Uterus (tissue), 4 donors: ENCODE measurements at places on chromosomes 5 and 9. TPM values are rescaled to one million over a fixed set of nuclear protein-coding genes. Genes with fewer than 3 reads are reported as not detected.

The FGF18 gene
- total RNA-seq: not detected

The THG1L gene
- total RNA-seq: 6.5 TPM

The FBP2 gene
- total RNA-seq: not detected

GRCh38 chr9:116112236-116112635 lies 41.4 kb upstream of the PAPPA start:
- no peak for DNase-seq
- H3K4me3 ChIP-seq: no peak overlapping the region
- no peaks in the 10 kb centered on the region for H3K36me3 ChIP-seq
- no peaks in the 10 kb centered on the region for H3K4me1 ChIP-seq
- H3K27ac ChIP-seq: no peak overlapping the region

The PCDHGB2 gene
- total RNA-seq: 5.9 TPM

The C1QTNF2 gene
- total RNA-seq: 3.2 TPM

The SYNPO gene
- total RNA-seq: 11.5 TPM

- H3K4me1 ChIP-seq: no peaks in the 10 kb centered on the region
- H3K4me3 ChIP-seq: no peak overlapping the region
- no peak overlapping the region for H3K27ac ChIP-seq
- DNase-seq: no peak
- H3K27me3 ChIP-seq: no peaks in the 10 kb centered on the region
- H3K36me3 ChIP-seq: no peaks in the 10 kb centered on the region
These were observed 131.3 kb downstream of the GABBR2 start for GRCh38 chr9:98577446-98577845.

- no peaks in the 10 kb centered on the region for H3K27me3 ChIP-seq
- H3K27ac ChIP-seq: no peak overlapping the region
- H3K4me3 ChIP-seq: no peak overlapping the region
- no peak for DNase-seq
- no peaks in the 10 kb centered on the region for H3K36me3 ChIP-seq
These were observed 19.8 kb upstream of the OTULIN start for GRCh38 chr5:14644623-14645237.

DNA sequence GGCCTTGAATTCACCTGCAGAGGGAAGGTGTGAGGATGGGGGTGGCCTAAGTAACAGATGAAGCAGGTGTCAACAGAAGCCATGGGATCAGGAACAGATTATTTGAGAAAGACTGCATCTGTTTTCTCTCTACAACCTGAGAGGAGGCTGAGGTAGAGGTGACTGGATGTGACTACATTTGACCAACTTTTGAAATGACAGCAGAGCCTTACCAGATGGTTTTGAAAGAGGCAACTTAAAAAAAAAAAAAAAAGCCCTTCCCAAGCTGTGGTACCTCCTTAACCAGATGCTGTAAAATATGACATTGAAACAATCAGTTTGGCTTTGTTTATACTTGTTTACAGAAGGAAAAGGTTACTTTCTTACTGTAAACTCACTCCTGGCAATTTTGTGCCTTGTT lies 108.6 kb downstream of the TRIO start:
- H3K27me3 ChIP-seq: no peaks in the 10 kb centered on the region
- no peak for DNase-seq
- peaks cover under 1% of the 10 kb centered on the region for H3K4me1 ChIP-seq
- H3K36me3 ChIP-seq: no peaks in the 10 kb centered on the region

- DNase-seq: no peak
- no peaks in the 10 kb centered on the region for H3K27me3 ChIP-seq
- no peaks in the 10 kb centered on the region for H3K36me3 ChIP-seq
- no peak overlapping the region for H3K4me3 ChIP-seq
- H3K27ac ChIP-seq: no peak overlapping the region
- no peaks in the 10 kb centered on the region for H3K4me1 ChIP-seq
These were observed 234.1 kb upstream of the ANKRD55 start for GRCh38 chr5:56467176-56467717.

- no peak overlapping the region for H3K27ac ChIP-seq
- H3K4me3 ChIP-seq: no peak overlapping the region
- H3K36me3 ChIP-seq: no peaks in the 10 kb centered on the region
- H3K4me1 ChIP-seq: no peaks in the 10 kb centered on the region
- no peaks in the 10 kb centered on the region for H3K27me3 ChIP-seq
- no peak for DNase-seq
These were observed 19.0 kb downstream of the ENC1 start for GRCh38 chr5:74621492-74621891.
